ENCODE measurements at places on chromosomes 4 and X. TPM values are rescaled to one million over a fixed set of nuclear protein-coding genes. Genes with fewer than 3 reads are reported as not detected.

ARL9 gene
- total RNA-seq: 0.42 TPM

GRID2 gene
- total RNA-seq: not detected

GIMD1 gene
- not detected for total RNA-seq

TAF9B gene
- 9.0 TPM for total RNA-seq

UGT2B17 gene
- not detected for total RNA-seq

IL1RAPL1 gene
- 0.17 TPM for total RNA-seq

MAGEB10 gene
- not detected for total RNA-seq

HSFX2 gene
- total RNA-seq: not detected

CTAG1B gene
- total RNA-seq: not detected

NEXMIF gene
- not detected for total RNA-seq

REELD1 gene
- total RNA-seq: not detected

PARM1 gene
- total RNA-seq: 0.33 TPM

P2RY4 gene
- total RNA-seq: not detected

FRMPD4 gene
- 0.24 TPM for total RNA-seq

FAM199X gene
- 59.7 TPM for total RNA-seq

TRPC3 gene
- not detected for total RNA-seq

FAAH2 gene
- 0.86 TPM for total RNA-seq

BEX4 gene
- total RNA-seq: 14.2 TPM

APLN gene
- total RNA-seq: not detected

IDUA gene
- 17.8 TPM for total RNA-seq

USP51 gene
- 2.3 TPM for total RNA-seq

KLB gene
- total RNA-seq: not detected

ATP8A1 gene
- total RNA-seq: 0.67 TPM

CHRNA9 gene
- total RNA-seq: 0.17 TPM

ZBTB33 gene
- total RNA-seq: 19.7 TPM

EGF gene
- total RNA-seq: 4.7 TPM

Data from mammary epithelial cell (primary cell).